ENCODE measurements at places on chromosomes 1 and 21.

GRCh38 chr21:36820176-36821031 lies 121.5 kb downstream of the SIM2 start:
- DNase-seq = no peak

- no peak for DNase-seq
Measured at GRCh38 chr1:41020109-41020576, 1.4 kb downstream of the SLFNL1 start.

DNA sequence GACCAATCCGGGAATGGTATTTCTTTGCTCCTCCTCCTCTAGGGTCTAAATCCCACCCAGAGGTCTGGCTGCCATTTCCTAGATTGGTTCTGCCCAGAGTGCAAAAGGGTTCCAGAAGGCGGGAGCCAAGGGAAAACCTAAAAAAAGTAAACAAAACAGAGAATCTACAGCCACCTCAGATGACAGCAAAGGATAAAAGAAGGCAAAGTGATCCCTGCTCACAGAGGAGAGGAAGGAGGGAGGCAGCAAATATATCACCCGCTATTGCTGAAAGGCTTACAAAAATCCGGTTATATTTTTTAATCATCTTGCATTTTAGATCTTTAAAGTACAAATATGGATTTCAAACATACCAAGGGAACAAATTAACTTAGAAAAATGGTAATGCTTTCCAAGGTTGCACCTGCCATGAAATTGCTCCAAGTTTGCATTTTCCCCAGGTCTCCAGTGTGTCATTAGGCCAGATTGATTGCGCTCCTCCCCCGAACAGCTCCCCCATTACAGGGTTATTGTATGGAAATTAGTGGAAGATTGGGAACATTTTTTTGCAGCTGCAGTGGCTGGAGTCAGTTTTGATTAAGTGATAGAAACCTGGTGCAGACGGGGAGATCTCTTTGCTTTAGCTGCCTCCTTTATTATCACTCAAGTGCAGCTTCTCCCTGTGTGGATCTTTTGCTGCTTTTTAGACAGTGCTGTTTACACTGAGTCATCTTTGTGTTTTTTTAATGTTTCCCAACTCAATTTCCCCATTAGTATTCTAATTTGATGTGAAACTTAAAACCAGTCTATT lies 280.5 kb upstream of the CAMK1G start:
- DNase-seq = no peak

DNA sequence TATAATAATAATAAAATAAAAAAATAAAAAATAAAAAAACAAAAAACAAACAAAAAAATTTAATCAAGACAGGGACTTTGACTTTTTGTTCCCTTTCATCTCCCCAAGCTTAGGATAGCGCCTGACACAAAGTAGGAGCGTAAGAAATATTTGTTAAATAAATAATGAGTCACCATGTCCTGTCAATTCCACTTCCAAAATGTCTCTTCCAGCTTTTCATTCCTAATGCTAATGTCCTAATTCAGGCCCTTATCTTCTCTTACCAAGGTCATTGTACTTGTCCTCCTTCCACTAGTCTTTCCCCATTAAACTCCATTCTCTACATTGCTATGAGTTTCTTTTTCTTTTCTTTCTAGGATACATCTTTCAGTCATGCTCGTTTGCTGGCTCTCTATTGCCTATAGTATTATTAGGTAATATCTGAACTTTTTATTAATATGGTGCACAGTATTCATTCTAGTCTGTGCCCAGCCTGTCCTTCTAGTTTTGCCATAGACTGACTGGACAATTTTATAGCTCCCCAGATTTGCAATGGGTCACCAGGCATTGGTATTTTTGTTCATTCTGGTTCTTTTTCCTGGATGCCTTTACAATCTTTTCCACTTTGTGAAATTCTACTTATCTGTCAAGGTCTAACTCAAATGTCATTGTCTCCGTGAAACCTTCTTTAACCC lies 11.4 kb downstream of the NEXN start:
- no peak for DNase-seq

DNA sequence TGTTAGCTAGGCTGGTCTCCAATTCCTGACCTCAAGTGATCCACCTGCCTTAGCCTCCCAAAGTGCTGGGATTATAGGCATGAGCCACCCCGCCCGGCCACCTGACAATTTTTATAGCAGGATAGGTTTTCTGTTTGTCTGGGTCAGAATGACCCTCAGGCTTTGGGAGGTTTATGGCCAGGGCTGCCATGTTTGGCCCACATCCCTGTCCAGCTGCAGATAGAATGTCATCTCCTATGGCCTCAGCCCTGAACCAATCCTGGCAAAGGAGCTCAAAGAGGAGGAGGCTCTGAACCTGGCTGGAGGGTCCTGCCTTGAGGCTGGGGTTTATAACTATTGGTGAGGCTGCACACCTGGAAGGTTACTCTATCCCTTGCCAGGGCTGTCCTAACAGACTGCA lies 83.0 kb downstream of the HMGB4 start:
- DNase-seq = no peak

DNA sequence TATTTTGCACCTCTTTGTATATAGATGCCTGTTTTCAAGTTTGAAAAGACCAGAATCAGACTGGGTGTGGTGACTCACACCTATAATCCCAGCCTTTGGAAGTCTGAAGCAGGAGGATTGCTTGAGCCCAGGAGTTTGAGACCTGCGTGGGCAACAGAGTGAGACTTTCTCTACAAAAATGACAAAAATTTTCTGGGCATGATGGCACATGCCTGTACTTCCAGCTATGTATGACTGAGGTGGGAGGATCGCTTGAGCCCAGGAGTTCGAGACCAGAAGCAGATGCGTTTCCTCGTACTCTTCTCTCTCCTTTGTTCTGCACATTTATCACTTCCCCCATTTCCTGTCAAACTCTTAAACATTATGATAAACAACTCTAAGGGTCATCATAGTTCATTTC lies 310.0 kb upstream of the SNX7 start:
- DNase-seq = no peak

DNA sequence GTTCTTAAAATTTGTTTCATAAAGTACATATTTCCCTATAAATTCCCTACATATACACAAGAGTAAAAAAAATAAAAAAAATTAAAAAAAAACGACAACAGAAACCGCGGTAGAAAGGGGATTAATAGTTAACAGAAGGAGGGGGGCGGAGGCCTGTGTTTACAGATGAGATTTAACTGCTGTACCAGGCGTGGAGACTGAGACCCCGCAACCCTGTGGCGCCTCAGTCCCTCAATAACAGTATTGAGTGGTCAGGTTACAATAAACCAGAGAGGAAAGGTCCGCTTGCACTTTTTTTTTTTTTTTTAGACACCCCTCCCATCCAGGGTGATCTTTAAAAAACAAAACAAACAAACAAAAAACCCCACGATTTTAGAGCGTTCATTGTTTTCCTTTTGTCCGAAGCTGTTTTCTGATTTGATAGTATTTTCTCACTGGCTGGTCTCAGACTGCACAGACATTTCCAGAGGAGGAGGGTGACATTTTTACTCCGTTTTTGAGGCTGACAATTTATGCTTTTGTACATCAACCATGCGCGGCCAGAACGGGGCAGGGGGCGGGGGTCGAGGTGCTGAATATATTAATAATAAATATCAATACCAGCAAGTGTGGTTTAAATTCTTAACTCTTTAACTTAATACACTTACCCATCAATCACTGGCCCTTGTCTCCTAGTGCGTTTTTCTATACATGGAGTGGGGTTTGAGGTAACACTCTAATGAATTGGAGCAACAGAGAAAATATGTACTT lies 1223.9 kb downstream of the BRINP3 start:
- no peak for DNase-seq

DNA sequence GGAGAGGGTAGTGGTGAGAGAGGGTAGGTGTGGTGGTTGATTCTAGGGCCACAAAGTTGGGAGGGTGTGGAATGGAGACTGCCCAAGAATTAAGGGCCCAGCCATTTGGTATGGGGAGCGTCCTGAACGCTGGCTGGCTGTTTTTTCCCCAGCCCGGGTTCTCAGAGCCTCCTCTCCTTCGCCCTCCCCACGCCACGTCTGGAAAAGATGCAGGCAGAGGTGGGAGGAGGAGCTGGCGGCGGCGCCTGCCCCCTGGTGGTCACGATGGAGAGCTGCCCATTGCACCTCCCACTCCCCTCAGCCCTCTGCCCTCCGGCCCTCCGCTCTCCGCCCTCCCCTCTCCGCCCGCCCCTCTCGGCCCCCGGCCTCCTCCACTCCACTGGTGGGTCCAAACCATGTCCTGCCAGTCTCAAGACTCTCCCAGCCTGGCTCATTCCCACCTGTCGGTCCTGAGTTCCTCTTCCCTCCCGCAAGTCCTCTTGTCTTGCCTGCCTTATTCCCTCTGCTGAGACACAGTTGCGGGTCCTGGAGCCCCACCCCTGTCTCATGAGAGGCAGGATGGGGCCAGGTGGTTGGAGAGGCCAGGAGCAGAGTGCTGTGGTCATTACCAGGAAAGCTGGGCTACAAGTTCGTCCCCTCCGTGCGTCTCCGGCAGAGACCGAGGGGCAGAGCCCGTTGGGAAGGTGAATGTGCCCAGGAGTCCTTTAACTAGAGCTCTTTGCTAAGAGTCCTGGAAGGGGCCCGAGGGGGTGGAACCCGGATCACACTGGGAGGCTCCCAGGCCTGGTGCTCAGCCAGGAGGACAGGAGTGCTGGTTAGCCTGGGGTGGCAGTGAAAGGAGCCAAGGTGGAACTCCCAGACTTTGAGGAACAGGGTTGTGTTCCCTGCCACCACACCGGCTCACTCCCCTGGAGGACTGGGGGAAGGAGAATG lies 22.6 kb downstream of the ETNK2 start:
- DNase-seq = peak; percentile 63

DNA sequence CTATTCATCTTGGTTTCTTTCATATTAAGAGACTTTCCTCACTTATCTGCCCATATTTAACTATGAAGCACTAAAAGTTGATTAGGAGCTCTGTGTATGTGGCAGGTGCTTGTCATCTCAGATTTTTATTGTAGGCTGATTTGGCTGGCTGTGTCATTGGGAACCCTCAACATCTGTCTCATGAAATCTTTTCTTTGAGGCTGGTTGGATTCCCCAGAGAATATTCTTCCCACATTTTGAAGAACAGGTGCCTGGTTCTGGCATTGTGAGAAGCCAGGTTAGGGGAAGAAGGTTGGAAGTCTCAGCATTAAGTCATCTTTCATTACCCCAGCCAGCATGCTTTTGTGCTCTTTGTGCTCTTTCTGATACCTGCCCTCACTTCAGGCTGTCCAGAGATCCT lies 37.1 kb downstream of the EEIG2 start:
- DNase-seq = no peak

DNA sequence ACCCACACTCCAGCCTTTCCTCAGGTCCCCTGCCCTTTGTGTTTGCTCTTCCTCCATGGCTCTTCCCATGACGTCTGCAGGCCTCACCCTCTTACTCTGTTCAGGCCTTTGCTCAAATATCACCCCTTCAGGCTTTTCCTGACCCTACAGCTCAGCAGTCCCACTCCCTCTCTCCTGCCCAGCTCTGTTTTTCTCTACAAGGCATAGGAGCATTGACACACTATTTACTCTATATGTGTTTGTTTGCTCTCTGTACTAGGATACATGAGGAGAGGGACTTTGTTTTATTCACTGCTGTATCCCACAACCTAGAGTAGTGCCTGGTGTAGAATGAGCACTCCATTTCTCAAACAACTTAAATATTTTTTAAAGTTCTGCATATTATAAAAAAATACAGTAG lies 107.4 kb upstream of the COA6 start:
- no peak for DNase-seq

- DNase-seq = no peak
Measured at GRCh38 chr1:167797015-167797414, 75.2 kb downstream of the MPZL1 start.

DNA sequence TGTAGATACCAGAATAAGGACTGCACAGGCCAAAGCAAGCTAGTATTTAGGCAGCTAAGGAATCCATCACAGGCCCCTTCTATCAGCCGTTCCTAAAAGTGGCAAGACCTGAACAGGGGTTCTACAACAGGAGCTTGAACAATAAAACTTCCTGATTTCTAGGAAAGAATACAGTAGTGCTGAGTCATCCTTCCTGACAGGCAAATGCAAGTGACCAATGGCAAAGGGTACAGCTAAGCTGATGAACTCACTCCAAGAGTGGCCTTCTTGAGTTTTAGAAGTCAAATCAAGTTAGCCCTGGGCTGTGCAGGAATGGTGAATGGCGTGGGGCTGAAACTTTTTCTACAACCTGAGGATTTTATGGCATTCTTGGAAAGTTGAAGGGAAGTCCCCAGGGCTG lies 112.9 kb downstream of the GREM2 start:
- DNase-seq = no peak
